Amniotic stem cell (primary cell): ENCODE measurements at places on chromosomes 1 and 21.

DNA sequence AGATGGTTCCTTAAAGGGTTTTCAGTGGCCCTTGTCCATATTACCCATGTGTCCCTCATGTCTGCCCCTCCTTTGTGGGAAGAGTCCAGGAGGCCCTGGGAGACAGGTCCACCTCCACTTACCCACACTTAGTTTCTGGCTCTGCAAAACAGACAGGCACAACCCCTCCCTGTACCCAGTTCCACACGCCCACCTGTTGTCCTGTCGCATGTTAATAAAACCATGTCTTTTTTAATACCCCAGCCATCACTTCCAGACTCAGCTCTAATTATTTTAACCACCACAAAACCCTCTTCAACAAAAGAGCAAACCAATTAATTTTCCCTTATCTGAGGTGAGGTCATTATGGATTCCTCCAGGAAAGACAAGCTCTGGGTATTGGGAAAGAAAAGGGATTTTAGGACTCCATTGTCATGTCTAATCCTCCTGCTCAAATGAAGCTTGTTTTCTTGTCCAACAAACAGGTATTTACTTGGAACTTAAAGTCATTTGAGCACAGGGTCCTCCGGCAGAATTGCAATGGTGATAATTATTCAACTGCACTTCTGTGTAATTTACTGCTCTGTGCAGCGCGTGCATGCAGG, 68.9 kb downstream of the CCDC185 start:
- DNase-seq = no peak

DNA sequence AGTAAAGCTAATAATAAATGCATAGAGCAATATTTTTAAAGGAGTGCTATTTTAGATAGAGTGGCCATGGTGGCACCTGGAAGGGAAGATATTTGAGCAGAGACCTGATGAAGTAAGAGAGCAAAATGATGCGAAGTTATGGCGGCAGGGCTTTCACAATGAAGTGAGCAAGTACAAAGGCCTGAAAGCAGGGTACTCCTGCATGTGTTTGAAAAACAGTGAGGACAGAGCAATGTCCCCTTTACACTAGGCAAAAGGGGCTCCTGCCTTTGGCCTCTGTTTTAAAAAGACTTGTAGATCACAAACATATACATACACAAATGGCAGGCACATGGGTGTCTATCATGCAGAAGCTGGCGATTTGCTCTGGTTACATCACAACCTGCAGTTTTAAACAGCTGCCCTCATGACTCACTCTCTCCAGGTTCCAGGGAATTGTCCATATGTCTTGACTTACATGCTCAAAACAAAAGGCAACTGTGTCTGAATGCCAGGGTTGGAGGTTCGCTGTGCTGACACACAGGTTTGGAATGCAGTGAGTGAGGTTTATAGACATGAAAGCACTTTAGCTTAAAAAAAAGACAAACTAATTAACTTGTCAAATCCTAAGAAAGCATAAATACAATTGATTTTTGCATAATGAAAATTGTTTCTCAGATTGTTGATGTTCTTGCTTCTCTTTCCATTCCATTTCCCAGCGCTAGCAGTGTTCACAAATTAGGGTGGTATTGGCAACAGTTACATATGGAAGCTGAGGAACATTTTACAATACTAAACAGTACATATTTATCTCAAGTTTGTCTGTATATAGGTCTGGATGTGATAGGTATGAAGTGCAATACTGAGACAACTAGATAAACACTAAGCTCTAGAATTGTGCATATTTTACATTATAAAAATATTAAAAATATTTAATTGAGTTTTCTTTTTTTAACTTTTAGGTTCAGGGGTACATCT, 313.9 kb downstream of the BARHL2 start:
- peak; percentile 68 for DNase-seq

DNA sequence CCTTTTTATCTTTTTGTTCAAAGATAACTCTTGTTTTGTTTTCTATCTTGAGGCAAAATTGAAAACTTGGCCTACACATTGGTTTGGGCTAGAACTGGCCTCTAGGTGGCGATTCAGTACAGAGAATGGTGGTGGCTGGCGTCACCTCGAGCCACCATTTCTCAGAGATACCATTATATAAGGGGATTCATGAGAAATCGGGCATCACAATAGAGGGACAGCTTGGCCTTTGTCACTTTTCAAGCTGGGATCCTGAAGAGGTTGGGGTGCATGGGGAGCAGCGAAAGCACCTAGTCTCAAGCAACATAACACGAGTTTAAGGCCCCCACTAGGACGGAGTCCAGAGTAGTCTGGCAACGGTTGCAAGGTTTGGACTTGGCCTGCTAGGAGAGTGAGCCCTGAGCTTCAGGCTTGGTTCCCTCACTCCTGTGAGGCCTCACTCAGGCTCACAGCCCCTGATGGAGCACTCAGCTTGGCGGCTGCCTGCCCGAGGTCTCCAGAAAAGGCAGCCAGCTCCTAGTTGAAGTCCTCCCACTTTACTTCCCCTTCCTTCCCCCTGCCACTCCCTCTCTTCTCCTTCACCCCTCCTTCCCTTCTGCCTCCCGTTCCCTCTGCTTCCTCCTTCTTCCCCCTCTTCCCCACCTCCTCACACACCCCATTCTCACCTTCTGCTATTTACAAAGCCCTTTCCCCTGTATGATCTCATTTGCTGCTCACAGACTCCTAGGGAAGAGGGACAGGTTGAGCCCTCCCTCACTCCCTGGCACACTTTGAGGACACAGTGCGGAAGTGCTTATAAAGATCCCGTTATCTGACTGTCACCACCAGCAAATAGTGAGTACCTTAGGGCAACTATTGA, 67.8 kb downstream of the LRIG2 start:
- peak; percentile 58 for DNase-seq

DNA sequence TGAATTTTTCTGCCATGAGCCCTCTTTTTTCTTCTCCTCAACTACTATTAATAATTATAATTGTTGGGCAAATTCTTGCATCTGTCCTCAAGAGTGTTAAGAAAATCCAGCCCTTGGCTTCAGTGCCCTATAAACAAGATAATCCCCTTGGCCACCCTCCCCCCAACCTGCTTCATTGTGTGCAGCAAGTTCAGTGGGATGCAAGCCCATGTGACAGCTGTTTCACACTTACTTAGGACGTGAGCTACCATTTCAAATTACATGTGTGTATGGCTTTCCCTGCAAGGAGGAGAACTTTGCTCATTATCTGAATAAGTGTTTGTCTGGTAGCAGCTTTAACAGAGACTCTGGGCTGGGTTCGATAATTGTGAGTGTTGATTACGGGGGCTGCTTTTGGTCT, 276.2 kb downstream of the CACNA1E start:
- DNase-seq = no peak

GRCh38 chr1:116092752-116093489, 18.3 kb upstream of the MAB21L3 start:
- DNase-seq = no peak

- no peak for DNase-seq
Observed at GRCh38 chr1:236925386-236925785, 78.9 kb downstream of the MT1HL1 start.

GRCh38 chr21:36023092-36023480, 37.2 kb downstream of the SETD4 start:
- DNase-seq = no peak
